ENCODE measurements at places on chromosomes 5 and 9.

DNA sequence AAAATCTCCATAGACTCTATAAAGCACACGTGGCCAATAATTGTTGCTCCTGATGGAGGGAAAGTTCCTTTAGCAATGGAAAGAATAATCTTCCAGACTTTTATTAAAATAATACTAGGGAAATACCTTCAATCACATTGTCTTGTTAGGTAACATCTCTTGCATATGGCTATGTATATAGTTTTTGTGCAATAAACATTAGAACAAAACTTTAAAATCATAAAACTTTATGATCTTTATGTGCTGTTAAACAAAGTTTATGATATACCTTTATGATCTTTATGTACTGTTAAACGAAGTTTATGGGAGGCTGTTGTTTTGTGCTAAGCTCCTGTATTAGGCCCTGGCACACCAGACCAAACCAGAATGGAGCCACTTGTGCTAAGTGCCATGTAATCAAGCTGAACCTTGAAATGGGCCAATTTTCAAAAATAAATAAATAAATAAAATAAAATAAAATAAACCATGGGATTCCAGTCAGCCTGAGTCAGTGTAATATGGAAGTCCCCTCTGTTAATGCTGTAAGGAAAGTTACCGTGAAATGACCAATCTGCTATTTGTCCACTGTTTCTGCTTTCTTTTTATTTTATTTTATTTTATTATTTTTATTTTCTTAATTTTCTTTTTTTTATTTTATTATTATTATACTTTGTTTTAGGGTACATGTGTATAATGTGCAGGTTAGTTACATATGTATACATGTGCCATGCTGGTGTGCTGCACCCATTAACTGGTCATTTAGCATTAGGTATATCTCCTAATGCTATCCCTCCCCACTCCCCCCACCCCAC is 431.3 kb downstream of the SPATA31D1 start:
- no peak for DNase-seq

DNA sequence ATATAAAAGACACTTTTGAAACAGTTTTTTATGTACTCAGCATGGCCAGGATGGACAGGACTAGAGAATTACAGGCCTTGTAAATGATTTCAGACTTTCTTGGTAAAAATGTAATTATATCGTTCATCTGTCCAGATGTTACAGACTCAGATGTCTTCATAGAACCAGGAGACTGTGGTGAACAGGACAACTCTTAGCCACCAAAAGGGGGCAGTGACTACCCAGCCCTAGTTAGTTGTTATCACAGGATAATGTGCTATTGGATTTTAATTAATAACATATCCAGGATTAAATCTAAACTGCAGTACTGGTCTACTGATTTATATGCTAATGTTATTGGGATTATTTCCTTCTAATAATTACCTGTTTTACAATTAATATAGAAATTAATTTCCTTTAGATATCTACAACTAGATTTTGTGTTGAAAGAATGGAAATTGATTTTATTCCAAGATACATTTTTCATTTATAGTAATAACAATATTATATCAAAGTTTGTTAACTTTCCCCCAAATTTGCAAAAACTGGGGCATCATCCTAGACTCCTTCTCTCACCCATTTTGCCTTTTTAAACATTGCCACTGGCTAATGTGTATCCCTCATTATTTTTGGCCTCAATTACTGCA is 99.4 kb downstream of the MTREX start:
- peak; percentile 53 for DNase-seq

GRCh38 chr9:111176511-111176910 is 138.2 kb upstream of the LPAR1 start:
- no peak for DNase-seq

GRCh38 chr5:116709082-116709481 is 134.5 kb upstream of the SEMA6A start:
- no peak for DNase-seq

GRCh38 chr9:118782790-118783463 is 586.3 kb downstream of the BRINP1 start:
- no peak for DNase-seq

GRCh38 chr9:134602547-134603362 is 38.8 kb upstream of the COL5A1 start:
- DNase-seq = no peak

Measured in NCI-H1694 treated with DMSO at 0.1 percent for 48 hours (cell line).